ENCODE measurements at places on chromosomes 12 and 14.

DNA sequence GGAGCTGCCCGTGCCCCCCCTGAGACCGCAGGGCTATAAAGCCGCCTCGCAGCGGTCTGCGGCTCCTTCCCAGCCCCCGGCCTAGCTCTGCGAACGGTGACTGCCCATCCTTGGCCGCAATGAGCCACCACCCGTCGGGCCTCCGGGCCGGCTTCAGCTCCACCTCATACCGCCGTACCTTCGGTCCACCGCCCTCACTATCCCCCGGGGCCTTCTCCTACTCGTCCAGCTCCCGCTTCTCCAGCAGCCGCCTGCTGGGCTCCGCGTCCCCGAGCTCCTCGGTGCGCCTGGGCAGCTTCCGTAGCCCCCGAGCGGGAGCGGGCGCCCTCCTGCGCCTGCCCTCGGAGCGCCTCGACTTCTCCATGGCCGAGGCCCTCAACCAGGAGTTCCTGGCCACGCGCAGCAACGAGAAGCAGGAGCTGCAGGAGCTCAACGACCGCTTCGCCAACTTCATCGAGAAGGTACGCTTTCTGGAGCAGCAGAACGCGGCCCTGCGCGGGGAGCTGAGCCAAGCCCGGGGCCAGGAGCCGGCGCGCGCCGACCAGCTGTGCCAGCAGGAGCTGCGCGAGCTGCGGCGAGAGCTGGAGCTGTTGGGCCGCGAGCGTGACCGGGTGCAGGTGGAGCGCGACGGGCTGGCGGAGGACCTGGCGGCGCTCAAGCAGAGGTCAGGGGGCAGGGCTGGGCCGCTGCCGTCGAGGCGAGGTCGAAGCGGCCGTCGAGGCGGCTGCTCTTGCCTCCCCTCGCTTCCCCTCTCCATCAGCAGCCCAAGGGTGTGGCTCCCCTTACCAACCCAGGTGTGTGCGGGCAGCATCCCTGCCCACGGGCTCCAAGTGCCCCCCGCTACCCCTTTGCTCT lies at the start of gene PRPH:
TSS of gene PRPH (plus strand) at position 66 of the 855 bp plus-strand sequence. CDS start at position 120, 54 bp downstream.
- no peak for DNase-seq

DNA sequence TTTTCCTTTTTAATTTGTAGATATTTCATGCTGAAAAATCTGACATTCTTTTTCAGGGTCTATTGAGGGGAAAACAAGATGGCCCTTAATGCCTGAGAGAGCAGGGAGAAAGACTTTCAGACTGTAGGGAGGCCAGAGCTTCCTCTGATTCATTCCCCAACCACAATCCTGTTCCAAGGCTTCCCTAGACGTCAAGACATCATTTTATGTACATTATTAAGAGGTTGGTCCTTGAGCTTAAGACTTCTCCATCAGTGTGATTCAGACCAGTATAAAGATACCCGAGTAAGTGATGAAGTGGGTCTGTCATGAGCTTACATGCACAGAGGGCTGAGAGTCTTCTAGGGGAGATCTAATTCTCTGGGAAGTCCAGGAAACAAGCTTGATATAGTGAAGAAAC lies 57.3 kb downstream of the AVPR1A start:
- DNase-seq = no peak

GRCh38 chr12:91974541-91975085 lies 171.0 kb downstream of the BTG1 start:
- DNase-seq = no peak

- no peak for DNase-seq
Observed at GRCh38 chr14:95255013-95255412, 64.7 kb downstream of the CLMN start.

DNA sequence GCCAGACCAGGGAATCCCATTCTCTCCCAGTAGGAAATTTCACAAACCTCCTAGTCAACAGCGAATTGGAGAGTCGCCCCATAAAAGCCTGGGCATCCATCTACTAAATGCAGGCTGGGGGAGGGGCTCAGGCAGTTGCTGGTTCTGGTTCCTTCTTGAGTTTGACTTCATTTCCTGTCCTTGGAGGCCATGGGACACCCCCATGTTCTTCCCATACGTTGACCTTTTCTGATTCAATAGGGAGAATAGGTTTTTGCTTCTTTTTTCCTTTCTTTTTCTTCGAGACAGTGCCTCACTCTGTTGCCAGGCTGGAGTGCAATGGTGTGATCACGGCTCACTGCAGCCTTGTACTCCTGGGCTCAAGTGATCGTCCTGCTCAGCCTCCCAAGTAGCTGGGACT lies 44.1 kb upstream of the TMEM263 start:
- DNase-seq = no peak

DNA sequence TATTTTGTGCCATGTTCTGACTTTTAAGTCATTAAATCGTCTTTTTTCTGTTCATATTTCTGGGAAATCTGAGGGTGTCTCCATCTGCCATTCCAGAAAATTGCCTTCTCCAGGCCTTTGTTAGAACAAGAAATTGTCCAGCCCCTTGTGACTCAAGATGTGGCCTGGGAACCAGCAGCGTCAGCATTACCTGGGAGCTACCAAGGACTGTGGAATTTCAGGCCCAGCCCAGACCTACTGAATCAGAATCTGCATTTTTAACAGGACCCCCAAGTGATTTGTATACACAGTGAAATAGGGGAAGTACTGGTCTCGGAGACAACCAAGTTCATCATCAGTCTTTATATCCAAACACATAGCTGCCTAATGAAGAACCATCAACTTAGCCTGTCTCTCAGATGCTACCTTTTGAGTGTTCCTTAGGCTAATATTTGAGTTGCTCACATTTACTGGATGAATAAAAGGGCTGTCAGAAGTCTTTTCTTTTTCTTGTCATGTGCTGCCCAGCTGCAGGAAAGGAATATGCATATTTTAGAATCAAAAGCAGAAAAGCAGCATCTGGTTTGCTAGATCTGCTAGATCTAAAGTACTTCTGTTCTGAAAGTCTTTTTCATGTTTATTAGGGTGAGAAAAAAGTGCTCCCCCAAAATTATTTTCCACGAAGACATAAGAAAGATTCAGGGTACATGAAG lies 21.2 kb downstream of the GPHB5 start:
- DNase-seq = no peak

DNA sequence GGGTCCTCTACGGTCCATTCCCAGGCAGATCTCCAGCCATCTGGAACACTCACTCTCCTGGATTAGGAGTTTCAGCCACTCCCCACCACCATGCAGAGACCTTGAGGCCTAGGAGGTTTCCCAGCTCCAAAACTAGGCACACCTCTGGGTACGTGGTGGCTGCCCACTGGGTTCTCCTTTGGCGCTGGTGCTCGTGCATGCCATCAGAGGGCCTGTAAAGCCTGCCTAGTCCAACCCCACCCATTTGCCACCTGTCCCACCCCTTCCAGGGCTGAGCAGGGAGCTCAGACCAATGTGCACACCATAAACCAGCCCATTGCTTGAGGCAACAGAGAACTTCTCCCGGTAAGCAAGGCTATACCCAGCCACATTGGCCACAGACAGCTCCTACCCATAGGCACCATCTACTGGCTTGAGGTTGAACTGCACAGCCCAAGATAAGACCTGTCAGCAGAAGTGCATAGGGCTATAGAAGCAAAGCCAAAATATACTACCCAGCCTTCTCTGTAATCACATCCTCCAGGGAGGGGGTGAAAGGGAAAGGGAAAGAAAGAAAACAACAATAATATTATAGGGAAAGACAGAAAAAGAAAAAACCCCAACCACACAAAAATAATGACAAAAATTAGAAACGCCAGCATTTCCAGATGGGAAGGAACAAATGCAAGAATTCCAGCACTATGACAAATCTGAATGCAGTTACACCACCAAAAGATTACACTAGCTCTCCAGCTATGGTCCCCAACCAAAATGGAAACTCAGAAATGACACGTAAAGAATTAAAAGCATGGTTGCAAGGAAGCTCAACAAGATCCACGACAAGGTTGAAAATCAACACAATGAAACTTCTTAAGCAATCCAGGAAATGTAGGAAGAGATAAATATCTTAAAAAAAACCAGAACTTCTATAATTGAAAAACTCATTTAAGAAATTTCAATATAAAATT lies 111.9 kb upstream of the CCDC175 start:
- DNase-seq = no peak

DNA sequence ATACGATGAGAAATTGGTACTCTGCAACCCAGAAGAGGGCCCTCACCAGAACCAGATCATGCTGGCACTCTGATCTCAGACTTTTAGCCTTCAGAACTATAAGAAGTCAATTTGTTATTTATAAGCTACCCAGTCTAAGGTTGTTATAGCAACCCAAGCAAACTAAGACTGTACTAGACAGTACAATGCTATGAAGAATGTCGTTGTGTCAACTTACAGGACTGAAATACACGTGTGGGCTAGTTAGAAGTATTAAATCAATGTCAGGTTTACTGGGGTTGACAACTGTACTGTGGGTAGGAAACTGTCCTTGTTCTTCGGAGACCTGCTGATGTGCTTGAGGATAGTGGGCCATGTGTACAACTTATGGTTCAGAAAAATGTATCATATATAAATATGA lies 19.7 kb downstream of the DUSP16 start:
- no peak for DNase-seq

DNA sequence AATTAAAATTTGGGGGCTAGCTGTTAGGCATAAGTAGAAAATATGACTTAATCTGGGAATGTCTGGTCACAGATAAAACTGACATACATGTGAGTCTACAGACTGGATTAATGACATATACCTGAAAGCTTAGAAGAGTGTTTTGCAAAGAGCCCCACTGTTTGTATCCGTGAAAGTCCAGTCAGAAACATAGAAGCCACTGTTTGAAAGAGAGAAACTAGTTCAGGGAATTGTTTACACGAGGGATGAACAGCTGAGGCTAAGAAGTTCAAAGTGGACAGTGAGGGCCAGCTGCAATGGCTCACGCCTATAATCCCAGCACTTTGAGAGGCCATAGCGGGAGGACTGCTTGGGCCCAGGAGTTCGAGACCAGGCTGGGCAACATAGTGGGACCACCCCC lies 36.2 kb upstream of the SGPP1 start:
- no peak for DNase-seq

DNA sequence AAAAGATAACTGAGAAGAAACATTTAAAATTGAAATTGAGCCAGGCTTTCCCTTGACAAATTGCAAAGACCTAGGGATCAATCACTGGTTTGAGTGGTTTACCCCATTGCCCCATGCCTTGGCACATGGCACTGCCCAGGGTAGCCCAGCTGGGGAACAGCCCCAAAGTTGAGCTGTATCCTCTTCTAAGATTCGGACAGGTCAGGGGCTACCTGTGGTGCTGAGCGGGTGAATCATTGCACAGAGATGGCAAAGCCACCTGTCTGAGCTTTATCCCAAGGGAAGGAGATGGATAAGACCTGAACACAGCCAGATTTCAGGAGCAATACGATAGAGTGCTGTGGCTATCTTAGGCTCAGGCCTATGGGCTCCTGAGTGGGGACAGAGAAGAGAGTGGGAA lies 7.0 kb downstream of the IFI27L2 start:
- DNase-seq = no peak

DNA sequence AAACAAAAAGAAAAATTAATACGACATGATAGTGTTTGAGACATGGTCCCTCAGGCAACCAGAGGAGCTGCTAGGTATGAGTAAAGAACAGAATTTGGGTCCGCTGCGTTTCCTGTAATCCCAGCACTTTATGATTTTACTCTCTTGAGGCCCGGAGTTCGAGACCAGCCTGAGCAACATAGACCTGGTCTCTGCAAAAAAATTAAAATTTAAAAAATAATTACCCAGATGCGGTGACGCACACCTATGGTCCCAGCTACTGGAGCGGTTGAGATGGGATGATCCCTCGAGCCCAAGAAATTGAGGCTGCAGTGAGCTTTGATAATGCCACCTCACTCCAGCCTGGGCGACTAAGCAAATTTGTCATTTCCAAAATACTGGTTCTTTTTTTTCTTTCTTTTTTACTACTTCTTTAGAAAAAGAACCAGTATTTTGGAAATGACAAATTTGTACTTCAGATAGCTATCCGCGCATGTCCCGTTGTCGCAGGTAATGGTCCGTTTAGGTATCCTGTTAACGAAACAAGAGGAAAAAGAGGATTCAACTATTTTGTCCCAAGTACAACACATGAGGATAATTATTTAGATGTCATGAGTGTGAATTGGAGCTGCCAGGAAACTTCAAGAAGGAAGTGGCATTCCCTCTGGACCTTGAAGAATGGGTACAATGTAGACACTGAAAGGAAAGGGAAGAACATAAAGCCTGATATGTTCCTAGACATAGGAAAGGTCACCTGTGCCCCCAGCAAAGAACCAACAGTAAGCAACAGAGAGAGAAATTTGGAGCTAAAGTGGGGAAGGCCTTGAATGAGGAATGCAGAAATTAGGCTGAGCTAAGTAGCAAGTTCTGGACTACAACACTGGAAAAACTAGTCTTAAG lies 1.2 kb upstream of the HECTD1 start:
- DNase-seq = no peak

DNA sequence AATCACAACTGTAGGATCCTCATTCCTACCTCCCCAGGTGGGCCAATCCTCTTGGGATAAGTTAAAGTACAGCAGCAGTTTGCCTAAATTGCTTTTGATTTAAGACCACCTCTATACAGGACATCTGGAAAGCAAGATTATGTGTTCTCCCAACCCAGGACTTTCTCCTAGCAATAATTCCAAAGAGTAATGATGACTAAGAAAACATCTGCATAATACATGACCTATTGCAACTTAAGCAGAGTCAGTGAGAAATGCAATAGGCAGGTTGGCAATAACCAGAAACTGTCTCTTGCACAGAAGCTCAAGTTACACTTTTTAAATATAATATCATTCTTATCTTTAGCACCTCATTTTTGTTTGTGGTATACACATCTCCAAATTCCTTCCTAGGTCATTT lies 275.4 kb downstream of the TRHDE start:
- DNase-seq = no peak

- DNase-seq = no peak
Observed at GRCh38 chr12:46518169-46518568, 145.6 kb upstream of the SLC38A2 start.

GRCh38 chr14:24958271-24958670 lies 91.7 kb downstream of the STXBP6 start:
- DNase-seq = no peak

GRCh38 chr12:127398016-127398710 lies 868.8 kb upstream of the TMEM132C start:
- no peak for DNase-seq

DNA sequence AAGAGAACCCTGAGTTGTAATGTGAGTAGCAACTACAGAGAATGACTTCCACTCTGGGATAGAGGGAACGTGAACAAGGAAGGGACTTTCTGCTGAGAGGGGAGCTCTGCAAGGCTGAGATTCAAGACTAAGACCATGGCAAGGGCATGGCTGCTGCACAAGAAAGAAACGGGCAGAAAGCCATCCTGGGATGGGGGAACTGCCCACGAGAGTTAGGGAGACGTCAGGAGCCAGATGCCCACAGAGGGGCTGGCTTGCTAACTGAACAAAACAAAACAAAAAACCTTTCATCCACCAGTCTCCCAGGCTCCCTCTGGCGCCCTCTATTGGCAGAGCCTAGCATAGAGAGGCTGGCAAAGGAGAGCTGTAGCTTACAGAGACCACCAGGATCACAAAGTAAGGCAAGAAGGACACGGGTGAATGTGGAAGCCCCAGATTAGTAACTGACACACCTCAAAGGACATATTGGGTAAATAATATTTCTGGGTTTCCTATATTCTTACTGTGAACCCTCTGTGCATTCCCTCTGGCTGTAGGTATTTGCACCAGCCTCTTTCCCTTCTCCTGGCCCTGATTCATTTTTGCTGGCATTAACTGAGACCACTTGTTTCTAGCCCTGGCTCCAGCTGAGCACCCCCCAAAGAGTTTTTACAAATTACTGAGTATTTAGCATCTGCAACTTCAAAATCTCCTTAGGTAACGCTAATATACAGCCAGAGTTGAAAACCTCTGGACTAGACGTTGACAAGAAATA lies 338.3 kb downstream of the EMP1 start:
- peak; percentile 1 for DNase-seq

- DNase-seq = no peak
Observed at GRCh38 chr14:54695196-54695595, 128.3 kb downstream of the SAMD4A start.

Measured in NCI-H2171 (cell line).